SK-N-DZ (cell line): ENCODE measurements at places on chromosomes 2 and 18.

GRCh38 chr2:42008241-42008921, 39.4 kb upstream of the PKDCC start:
- DNase-seq = no peak

DNA sequence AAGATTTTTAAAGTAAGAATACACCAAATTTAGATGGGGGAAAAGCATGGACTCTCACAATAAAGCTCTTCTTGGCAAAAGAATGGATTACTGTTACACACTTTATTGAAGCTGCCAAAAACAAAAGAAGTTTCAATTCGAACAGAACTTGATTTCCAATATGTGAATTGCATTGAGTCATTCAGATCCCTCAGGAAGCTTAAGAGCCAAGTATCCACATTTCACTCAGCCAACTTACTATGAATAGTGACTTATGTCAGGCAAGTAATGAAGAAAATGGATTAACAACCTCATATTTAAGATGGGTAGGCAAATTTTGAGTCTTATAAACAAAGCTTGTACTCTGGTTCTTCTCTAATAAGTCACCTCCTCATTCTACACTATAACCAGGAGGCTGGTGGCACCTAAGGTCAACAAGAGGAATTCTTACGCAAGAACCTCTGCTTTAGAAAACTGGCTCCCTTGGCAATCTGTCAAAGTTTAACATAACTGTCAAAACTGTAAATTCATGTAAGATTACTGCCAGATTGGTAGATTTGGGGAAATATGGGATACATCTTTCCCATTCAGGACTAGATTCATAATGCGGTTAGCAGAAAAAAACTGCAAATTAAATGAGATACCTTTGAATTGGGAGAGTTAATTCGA, 6.0 kb downstream of the HADHA start:
- DNase-seq = no peak

GRCh38 chr2:19800796-19801195, 101.0 kb downstream of the TTC32 start:
- no peak for DNase-seq

- DNase-seq = no peak
Measured at GRCh38 chr18:7383002-7383980, 152.4 kb downstream of the LRRC30 start.

- no peak for DNase-seq
Measured at GRCh38 chr2:134425724-134426496, 172.0 kb downstream of the MGAT5 start.

- DNase-seq = no peak
Measured at GRCh38 chr2:70044290-70045040, 42.8 kb upstream of the PCBP1 start.

- DNase-seq = no peak
Measured at GRCh38 chr2:234556848-234557573, 60.1 kb upstream of the ARL4C start.

GRCh38 chr2:232505856-232506255, 14.3 kb upstream of the PRSS56 start:
- DNase-seq = peak; percentile 49

DNA sequence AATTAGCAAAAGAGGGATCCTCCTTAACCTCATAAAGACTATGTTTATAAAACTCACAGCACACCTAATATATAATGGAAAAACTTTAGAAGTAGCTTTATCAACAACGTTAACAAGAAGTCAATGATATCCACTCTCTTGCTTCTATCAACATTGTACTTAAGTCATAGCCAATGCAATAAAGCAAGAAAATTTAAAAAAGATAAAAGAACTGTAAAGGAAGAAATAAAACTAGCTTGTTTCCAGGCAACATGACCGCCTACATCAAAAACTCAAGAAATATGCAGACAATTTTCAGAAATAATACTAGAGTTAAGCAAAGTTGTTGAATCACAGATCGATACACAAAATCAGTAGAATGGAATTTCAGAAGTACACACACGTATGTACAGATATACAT, 375.5 kb upstream of the SPRED2 start:
- DNase-seq = no peak

DNA sequence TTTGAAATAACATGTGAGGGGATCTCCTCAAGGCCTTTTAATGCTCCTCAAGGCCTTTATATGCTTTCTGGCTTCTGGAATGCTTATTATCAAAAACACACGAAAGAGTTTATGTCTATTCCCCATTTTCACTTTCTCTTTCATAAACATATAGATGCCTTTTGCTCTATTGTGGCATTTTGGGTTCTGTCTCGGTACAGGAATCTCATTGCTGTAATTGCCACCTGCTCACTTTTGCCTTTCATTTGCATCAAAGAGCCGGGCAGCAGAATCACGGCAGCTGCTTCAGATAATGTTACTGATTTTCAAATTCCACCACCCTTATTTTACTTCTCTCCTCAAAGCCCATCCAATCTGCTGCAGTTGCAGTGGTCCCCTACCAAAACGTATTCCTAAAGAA, 54.8 kb upstream of the LPIN2 start:
- DNase-seq = no peak

GRCh38 chr18:12376034-12376753, 833 bp downstream of the AFG3L2 start:
- peak; percentile 51 for DNase-seq

DNA sequence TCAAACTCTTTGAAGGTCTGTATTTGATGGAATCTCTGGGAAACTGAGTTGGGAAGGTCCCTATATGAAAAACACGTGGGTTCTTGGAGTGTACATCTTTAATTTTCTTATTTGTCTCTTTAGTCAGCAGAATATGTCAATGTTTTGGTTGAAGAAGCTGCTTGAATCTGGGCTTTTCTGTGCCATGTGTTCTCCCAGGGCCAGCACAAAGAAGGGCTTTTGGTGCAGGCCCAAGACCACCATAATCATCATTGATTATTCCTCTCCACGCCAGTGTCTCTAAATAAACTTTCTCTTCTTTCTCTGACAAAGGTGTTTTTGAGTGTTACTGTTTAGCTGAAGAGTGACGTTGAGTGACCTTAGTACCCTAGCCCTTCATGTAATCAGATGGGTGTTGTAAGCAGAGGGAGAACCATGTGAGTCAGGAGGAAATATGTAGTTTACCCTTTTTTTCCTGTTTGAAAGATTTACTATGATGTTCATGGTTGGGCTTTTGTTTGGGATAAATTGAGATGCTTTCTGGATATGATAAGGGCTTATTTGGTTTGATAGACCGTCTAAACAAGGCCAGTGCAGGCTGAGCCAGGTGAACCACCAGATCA, 11.6 kb upstream of the TNP1 start:
- DNase-seq = no peak

DNA sequence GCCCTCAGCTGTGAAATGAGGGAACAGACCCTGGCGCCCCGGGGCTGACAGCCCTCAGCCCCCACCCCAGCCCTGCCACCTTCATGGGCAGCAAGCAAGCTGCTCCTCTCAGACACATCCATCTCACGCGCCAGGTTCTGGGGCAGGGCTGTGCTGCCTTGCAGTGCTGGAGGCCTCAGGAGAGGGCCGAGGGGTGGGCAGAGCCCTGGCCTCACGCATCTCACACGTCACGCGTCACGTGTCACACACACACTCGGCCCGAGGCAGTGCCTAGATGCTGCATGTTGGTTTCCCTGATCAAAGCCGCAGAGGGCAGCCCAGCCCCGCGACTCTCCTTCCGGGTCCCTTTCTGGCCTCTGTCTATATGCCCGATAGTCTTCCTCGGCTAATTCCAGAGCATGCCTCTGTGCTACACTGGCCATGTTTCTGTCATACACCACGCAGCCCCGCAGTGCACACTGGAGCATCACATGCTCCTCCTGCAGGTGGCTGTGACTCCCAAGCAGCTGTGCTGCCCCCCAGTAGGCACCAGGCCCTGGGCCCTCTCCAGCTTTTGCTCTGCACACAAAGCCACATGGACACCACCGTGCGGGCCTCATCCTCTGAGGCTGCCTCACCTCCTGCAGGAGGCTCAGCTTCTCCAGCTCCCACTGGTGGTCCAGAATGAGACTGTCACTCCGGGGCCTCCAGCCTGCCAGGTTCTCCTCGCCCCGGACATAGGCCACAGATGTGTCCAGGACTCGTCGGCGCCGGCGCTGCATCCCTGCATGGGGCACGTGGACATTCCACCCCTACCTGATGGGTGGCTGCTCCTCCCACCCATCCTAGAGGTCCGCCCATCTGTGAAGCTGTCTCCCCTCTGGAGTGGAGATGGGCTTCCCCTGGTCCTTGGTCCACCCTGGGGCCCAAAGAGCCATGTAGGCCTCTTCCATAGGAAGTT, 31.4 kb downstream of the AQP12A start:
- no peak for DNase-seq

DNA sequence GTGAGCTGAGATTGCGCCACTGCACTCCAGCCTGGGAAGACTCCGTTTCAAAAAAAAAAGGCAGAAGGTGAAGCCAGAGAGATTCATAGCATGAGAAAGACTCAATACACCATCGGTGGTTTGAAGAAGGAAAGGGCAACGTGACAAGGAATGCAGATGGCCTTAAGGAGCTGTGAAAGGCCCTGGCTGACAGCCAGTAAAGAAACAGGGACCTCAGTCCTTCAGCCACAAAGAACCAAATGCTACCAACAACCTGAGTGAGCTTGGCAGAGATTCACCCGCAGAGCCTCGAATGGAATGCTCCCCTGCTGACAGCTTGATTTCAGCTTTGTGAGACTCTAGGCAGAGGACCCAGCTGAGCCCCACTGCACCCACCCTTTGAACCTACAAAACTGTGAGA, 154.9 kb upstream of the NDUFV2 start:
- no peak for DNase-seq

- peak; percentile 53 for DNase-seq
Measured at GRCh38 chr2:203453858-203454451, 81.1 kb downstream of the RAPH1 start.

- DNase-seq = no peak
Measured at GRCh38 chr2:212114489-212114888, 424.1 kb downstream of the ERBB4 start.

DNA sequence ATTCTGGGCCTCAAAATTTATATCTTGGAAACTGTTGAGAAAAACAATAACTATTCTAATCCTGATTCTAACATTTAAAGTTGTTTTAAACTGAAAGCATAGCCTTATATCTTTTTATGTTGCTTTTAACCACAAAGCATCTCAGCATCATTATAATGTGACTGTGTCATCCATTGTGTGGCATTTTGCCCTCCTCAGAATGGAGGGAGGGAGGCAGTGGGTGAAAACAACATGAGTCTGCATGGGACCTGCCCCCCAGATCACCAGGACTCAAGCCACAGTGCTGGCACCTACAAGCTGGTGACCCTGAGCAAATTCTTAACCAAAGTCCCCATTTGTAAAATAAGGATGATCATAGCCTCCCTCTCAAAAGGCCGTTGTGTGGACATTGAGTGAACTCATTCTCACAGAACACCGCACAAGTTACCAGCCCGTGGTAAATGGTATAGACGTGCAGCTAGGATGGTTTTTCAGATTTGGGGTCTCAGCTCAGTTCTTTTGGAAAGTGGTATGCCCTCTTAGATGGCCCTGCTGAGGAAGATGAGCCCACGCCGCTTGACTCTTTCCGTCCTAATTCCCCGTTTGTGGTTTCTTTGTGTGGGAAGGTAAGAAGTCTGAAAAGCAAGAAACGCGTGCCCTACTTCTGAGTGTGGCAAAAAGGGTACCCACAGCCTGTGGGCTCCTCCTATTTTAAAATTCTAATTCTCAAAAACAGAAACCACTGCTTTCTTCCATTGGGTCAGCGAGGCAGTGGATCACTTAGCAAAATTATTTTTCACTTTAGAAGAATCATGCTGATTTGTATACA, 305.0 kb upstream of the ID2 start:
- no peak for DNase-seq

DNA sequence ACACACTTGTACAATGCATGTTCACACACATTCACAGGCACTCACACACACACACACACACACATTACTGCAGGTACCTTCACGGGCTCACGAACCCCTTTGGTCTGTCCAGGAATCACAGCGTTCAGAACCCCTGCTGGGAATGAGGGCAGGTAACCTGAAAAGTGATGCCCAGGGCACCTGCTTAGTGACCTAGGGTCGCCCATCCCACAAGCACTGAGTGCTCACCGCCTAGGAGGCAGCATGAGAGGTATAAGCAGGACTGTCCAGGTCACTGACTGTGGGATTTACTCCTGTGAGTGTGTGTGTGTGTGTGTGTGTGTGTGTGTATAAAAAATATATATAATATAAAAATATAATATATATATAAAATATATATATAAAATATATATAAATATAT, 150.9 kb downstream of the GALR1 start:
- no peak for DNase-seq

GRCh38 chr2:8455236-8456150, 226.4 kb upstream of the ID2 start:
- DNase-seq = no peak

DNA sequence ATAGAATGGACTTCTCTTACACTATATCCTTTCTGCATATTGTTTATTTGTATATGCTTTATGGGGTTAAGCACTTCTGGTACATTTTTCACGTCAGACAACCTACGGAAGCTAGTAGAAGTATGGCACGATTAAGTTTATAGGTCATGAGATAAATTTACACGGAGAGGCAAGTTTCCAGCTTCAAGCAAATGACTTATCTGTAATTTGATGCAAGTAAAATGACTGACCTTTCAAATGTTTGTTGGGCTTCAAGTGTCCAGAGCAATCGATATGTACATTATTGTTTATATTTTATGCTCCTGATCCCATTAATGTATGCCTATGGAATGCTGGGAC, 97.5 kb upstream of the EFEMP1 start:
- DNase-seq = no peak

DNA sequence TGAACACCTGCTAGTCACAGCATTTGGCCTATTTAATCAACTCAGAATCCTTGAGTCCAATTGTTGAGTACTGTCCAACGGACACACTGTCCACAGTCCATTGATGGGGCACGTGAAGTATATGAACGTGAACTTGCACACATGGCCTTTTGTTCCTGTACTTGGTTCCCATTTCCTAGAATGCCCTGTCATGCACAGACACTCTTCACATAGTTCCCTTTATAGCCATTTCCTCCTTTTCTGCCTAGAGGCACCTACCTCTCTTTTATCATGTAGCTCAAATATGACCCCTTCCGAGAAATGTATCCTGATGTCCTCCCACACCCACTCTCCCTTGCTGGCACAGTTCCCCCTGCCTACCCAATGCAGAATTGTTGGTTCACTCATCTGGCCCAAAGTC, 8.7 kb upstream of the CRYGA start:
- no peak for DNase-seq

- no peak for DNase-seq
Measured at GRCh38 chr2:239590995-239591915, 190.4 kb upstream of the HDAC4 start.

- no peak for DNase-seq
Measured at GRCh38 chr18:58557008-58557435, 71.9 kb downstream of the ALPK2 start.

DNA sequence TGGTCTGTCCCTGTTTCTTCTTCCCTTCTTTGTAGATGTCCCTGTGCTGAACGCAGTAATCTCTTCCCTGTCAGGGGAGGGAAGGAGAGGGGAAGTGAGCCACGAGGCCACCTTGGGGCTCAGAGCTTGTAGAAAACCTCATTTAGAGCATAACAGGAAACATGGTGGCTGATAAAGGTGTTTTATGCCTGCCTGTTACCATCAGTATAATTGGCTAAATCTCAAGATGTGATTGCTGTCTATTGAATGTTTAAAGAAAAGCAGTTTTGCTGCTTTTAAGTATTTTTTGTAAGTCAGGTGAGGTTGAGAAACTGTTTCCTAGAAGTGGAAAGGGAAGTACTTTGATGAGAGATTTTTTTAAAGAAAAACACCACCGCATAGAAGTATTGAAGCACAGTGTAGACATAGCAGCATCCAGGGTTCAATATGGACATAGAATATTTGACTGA, 59.7 kb upstream of the PDK1 start:
- DNase-seq = no peak
